ENCODE measurements at places on chromosomes 6 and 20.
A peak's percentile ranks its signal among the peaks of the same experiment; 100 is the strongest.

- DNase-seq: peak; percentile 40
These were observed 593 bp downstream of the DNMT3B start for GRCh38 chr20:32762754-32763201.

DNA sequence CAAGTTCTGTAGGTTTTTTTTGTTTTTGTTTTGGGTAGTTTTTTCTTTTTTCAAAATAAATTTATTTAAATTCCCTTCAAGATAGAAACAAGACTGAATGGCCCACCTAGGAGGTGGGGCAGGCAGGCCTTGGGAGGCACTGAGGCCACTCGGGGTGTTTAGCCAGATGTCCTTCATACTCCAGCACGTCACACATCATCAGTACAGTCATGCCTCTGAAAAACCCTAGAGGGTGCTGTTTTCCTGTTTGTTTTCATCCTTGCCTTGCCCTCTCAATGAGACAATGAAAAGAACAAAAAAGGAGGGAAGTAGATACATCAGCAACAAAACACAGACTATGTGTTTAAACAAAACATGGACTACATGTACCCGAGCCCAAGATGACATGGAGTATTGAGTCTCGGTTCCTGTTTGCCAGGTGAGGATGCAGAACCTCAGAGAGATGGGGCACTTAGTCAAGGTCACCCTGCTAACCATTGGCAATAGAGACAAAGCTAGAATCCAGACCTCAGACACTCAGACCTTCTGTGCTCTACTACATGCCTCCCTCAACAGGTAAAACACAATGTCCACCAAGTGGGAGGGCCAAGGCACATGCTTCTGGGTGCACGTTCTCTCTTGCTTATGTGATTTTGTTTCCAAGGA, 26.8 kb upstream of the CLIC5 start:
- peak; percentile 26 for DNase-seq

GRCh38 chr20:62230696-62231095, 7.6 kb upstream of the OSBPL2 start:
- DNase-seq: no peak

DNA sequence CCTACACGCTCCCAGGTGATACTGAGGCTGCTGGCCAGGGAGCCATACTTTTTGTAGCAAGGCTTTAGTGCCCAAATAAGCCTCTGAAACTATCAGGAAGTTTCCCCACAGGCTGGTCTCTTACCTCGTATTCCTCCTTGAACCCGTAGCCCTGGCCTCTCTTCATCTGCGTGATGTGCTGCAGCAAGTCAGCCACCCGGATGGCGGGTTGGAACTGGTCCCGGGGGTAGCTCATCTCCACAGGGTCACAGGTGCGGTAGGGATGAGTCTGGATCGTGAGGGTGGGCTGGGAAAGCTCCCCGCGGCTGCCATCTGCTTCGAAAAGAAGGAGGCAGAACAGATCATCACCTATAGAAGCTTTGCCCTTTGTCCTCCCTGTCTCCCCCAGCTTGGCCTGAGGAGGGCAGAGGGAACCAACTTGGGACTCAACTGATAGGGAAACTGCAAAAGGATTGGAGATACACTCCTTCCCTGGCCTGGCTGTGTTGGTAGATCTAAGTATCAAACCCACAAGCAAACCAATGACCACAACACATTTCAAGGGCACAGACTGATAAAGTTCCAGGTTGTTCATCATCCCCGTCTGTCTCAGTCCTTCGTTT, 543.2 kb upstream of the CHD6 start:
- DNase-seq: no peak

DNA sequence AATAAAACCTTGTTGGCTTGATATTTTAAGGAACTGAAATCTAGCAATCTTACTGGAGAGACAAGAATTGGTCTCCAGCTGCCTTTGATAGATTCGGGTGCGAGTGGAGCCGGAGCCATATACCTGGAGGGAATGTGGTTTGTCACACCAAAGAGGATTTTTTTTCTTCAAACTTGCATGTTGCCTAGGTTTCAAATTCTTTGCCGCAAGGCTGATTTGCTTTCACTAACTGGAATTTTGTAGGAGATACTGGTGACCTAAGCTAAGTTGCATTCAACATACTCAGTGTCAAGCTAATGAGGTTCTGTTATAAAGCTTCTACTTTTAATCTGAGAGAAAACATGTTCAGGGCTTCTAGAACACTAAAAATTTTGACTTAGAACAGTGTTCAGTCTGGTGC, 39.7 kb upstream of the ASIP start:
- DNase-seq: no peak

DNA sequence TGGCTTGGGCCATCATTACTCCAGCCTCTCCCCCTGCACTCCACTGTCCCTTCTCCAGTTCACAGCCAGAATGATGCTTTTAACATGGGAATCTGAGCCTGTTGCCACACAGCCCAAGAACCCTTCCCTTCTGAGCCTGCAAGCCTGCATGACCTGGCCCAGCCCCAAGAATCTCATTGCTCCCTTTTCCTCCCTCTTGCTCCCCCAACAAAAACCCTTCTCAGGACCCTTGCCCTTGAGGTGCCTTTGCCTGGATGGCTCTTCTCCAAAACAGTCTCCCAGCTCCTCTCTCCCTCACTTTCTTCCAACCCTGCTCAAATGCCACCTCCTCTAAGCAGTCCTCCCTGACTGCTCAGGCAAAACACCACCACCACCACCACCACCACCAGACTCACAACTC, 157.2 kb downstream of the ANKRD60 start:
- peak; percentile 9 for DNase-seq

DNA sequence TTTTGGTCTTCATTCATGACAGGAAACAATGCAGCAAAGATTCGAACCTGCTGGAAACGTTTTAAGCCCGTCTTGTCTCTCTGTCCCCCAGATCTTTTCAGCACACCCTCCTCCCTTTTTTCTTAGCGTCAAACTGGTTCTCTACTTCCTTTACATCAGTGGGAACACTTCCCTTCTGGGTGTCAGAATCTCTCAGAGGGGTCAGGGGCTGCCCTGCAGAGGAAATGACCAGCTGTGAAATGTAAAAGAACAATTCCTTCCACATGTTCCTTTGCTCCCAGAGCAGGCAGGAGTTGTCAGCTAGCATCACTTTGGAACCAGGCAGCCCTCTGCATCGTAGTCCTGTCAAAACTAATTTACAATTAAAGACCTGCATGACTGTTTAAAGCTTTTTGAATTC, 619.0 kb downstream of the TFAP2A start:
- DNase-seq: no peak

GRCh38 chr6:166105341-166106075, 62.1 kb downstream of the TBXT start:
- no peak for DNase-seq

DNA sequence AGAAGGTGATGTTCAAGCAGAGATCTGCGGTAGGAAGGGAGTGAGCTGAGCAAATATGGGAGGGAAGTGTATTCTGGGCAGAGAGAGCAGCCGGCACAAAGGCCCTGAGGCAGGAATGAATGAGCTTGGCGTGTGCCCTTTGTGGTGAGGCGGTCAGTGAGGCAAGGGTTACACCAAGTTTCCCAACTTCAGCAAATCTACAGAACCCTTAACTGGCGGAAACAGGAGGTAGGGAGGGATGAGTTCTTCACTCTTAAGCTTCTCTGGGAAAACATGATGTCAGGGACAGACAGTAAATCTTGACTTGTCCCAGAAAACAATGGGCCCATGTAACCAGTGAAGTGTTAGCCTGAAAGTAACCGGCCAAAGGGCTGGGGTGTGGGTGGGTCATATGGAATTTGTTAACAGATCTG, 97.1 kb upstream of the PTPN1 start:
- no peak for DNase-seq

DNA sequence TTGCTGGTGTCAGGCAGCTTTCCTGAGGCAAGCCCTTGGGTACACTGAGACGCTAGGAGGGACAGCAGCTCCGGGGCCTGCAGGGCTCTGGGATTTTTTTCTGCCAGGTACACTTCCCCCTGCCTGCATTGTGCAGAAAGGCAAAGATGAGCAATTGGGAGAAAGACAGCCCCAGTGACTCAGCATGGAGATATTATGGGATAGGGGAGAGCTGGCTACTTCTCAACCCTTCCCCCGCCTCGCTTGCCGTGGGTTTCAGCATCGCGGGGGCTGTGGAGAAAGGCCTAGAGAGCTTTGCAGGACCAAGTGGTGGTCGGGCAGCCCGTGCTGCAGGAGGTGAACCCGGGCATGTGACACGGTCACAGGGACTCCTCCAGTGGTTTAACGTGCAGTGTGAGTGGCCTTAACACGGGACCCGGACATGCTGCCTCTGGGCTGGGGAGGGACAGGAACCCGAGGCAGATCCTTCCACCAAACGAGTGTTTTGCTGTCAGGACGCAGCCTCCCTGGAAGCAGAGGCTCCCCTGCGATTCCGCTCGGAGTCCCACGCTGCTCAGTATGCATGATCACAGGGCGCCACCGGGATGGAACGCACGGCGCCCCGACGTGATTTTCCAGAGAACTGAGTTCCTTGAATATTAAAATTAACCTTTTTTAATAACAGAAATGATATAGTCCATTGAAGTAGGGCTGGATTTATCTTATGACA, 139.9 kb downstream of the CDH4 start:
- no peak for DNase-seq

DNA sequence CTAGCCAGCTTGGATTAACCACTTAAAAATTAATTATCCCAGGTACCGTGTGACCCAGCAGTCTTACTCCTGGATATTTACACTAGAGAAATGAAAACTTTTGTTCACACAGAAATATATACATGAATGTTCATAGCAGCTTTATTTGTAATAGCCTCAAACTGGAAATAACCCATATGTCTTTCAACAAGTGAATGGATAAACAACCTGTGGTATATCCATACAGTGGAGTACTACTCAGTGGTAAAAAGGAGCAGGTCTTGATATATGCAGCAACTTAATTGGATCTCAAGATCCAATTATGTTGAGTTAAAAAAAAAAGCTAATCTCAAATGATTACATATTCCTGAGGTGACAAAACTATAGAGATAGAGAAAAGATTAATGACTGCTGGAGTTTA, 381.4 kb downstream of the CDKAL1 start:
- no peak for DNase-seq

- DNase-seq: no peak
These were observed 28.5 kb downstream of the SLC35D3 start for GRCh38 chr6:136950436-136951126.

GRCh38 chr20:14673164-14673563, 335.8 kb upstream of the FLRT3 start:
- DNase-seq: no peak

GRCh38 chr20:50193199-50193835, 2.7 kb downstream of the CEBPB start:
- DNase-seq: no peak

- DNase-seq: no peak
These were observed 23.6 kb upstream of the MARCKS start for GRCh38 chr6:113833537-113833936.

DNA sequence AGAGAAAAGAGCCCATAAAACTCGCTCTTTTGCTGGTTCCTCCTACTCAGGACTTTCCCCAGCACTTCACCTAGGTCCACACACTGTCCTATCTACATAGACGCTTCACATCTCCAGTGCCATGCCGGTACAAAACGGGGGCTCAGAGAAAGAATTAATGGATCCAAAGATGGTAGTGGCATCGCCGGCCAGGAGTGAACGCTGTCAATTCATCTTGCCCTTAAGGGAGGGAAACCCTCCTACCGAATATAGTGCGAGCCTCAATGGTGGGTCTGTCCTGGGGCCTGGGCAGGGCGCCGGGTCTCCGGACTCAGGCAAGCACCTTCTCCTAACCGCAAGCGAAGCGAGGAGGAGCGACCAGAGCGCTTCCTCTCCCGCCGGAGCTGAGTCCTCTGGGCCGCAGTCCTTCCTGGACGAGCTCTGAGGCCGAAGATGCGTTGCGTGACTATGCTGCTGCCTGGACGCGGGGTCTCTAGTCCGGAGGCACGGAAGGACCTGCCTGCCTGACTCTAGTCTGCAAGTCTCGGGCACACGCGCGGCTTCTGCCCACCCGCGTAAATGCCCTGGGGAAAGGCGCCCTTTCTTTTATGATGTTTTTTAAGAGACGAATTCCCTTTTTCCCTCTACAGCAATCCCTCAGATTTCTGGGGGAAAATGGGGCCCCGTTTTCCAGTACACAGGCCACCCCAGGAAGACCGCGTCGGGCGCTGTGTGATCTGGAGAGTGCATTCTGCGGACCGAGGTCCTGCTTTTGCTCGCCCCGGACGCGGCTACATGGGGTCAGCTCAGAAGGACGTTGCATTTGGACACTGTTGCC, 100.1 kb upstream of the PRDM1 start:
- DNase-seq: no peak

- no peak for DNase-seq
These were observed 45.7 kb downstream of the CTCFL start for GRCh38 chr20:57479196-57479595.

DNA sequence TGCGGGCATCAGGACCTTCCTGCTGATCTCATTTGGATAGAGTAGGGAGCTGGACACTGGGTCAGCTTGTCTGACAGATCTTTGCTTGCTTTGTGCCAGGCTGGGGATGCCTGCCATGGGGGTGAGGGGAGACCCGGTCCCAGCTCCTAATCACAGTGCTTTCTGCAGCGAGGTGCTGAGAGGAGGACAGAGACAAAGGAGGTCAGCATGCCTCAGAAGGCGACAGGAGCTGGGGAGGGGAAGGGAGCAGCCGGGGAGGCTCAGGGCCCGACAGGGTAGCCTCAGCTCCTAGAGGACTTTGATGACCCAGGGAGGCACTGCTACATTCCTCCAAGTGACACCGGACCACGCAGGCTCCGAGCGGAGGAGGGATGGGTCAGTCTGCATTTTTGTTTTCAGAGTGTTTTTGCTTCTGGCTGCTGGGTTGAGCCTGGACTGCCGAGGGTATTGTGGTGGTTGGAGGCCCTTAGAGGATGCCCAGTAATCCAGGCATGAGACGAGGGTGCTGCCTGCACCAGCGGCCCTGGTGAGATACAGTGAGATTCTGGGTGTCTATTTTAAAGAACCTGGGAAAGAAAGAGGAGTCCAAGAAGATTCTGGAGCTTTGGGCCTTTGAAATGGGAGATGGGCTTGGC, 7.8 kb downstream of the RBM38 start:
- DNase-seq: no peak

- no peak for DNase-seq
These were observed 99.6 kb upstream of the QKI start for GRCh38 chr6:163314791-163315470.
